ENCODE measurements at places on chromosomes 11 and 22. TPM values are rescaled to one million over a fixed set of nuclear protein-coding genes. Genes with fewer than 3 reads are reported as not detected.

Gene ELF5
- total RNA-seq = not detected

Gene OR2AT4
- total RNA-seq = not detected

Gene PRG3
- total RNA-seq = not detected

Gene C11orf65
- not detected for total RNA-seq

Gene UQCC3
- 9.9 TPM for total RNA-seq

Gene FAM76B
- total RNA-seq = 18.1 TPM

Gene NUDT8
- 15.5 TPM for total RNA-seq

Gene CLMP
- under 0.01 TPM for total RNA-seq

Gene PRPF19
- 66.2 TPM for total RNA-seq

Gene CDC42EP1
- total RNA-seq = 6.8 TPM

Gene OR8G1
- total RNA-seq = under 0.01 TPM

Gene APOL3
- total RNA-seq = 218 TPM

Gene CCDC73
- total RNA-seq = not detected
